ENCODE measurements at places on chromosomes 2 and 18.
A peak's percentile ranks its signal among the peaks of the same experiment; 100 is the strongest.

DNA sequence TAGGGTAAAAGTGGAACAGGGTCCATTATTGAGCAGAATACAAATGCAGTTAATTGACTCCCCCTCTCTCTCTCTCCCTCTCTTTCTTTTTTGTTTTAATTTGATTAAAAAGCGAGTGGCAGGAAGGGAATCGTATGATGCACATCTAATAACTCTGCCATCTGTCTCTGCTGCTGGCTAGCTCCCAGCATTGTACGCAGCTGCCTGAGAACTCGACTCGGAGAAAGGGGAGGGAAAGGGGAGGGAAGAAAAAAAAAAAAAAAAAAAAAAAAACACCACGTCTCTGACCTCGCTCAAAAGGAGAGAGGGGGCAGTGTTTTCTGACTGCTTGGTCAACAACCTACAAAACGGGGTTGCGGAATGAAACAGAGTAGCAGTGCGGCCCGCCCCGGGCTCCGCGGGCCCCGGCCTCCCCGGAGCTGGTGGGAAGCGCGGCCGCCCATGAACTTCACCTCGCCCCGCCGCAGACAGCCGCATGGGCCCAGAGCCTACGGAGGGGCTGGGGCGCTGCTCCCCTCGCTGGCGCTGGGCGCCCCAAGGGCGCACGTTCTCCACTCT lies 265.7 kb downstream of the TCF4 start:
- DNase-seq: no peak

DNA sequence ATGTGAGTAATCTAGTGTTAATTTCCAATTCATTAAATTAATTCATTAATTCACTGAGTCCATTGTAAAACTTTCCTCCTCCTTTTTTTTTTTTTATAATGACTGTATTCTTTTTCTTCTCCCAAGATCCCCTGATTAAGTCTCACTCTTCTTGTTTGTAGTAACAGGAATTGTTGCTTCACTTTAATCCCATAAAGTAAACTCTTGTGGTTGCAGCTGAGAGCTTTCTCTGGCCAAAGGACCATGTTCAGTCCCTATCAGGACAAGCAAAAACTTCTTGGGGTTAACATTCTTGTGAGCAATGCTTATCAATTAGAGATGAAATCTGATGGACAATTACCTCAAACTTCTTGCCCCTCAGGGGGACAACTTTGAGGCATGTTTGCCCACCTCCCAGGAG lies 400.2 kb upstream of the SPHKAP start:
- DNase-seq: no peak

DNA sequence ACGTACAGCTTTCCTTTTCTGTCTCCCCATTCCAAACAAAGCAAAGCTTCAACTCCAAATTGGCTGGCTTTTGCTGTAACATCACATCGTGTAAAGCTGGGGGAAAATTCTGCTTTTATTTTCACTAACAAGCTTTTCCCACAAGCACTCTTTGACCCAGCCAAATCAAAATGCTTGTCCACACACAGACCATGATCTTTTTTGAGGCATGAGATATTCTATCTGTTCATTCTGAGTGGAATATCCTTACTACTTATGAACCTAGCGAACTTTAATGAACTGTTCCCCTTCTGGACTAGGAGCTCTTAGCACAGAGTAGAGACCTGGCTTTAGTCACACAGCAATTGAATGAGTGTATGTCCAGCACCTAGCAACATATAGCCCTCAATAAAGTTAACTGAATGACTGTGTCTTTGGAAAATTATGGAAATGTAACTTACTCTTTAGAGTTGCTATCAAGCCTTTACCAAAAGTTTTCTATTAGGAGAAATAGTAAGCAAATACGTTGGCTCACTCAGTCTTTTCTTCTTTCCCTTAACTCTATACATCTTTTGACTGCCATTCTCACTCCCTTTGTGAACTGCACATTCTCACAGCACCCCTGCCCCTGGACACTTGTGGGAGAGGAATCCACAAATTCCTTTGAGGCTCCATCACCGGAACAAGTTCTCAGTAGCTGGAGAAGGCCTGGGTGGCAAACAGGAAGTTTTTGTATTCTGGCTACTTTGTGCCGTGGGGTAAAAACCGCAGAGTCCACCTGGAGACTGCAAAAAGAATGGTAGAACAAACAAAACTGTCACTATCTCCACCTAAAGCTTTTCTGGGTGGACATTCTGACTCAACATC lies 1.3 kb upstream of the UBE2E3 start:
- no peak for DNase-seq

DNA sequence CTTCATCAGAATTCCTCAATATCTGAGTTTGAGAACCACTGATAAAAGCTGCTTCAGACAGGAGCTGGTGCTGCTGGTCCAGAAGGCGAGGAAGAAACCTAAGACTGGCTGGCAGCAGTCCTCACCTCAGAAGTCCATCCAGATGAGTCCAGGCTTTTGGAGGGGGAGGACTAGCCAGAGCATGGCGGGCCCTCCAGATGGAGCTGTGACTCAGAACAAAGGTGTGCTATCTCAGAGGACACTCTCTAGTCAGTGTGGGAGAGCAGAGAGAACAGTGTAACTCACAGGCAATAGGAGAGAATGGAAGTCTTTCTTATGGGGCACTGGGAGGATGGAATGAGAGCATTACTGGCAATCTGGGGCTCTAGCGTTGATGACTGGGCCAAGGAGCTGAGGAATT lies 191.4 kb downstream of the NYAP2 start:
- no peak for DNase-seq

- no peak for DNase-seq
These were observed 147.0 kb upstream of the OSR1 start for GRCh38 chr2:19505199-19506136.

DNA sequence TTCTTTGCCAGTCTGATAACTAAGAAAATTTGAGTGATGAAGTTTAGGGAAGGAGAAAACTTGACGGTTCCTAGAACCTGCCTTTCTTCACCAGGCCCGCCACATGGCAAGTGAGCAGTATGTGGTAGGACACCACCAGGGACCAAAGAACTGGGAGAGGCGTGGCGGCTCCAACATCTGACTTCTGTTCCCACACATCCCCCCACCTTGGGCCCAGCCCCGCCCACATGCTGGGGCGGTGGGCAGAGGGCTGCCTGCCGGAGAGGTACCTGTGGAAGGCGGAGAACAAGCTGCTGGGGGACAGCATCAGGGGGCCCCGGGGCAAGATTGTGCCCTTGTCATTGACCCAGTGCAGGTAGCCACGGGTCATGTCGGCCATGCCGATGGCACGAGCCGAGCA lies 75.0 kb downstream of the EMILIN2 start:
- DNase-seq: no peak

GRCh38 chr2:233929352-233930022 lies 12.3 kb downstream of the TRPM8 start:
- no peak for DNase-seq

GRCh38 chr2:143632751-143633374 lies 503.6 kb downstream of the ARHGAP15 start:
- no peak for DNase-seq

GRCh38 chr2:72813841-72814240 lies 12.0 kb downstream of the EXOC6B start:
- no peak for DNase-seq

DNA sequence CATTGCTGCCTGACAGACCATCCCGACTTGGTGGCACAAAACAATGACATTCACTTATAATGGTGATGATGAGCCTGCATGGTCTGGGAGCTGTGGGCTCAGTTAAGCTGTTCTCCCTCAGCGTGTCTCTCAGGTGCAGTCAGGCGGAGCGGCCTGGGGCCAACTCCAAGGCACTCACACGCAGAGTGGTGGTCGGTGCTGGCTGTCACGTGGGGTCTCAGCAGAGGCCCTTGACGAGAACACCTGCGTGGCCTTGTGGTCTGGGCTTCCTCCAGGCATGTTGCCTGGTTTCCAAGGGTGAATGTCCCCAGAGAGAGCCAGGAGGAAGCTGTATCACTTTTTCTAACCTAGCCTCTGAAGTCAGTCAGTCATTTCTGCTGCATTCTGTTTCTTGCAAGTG lies 29.8 kb downstream of the ARMC9 start:
- no peak for DNase-seq

DNA sequence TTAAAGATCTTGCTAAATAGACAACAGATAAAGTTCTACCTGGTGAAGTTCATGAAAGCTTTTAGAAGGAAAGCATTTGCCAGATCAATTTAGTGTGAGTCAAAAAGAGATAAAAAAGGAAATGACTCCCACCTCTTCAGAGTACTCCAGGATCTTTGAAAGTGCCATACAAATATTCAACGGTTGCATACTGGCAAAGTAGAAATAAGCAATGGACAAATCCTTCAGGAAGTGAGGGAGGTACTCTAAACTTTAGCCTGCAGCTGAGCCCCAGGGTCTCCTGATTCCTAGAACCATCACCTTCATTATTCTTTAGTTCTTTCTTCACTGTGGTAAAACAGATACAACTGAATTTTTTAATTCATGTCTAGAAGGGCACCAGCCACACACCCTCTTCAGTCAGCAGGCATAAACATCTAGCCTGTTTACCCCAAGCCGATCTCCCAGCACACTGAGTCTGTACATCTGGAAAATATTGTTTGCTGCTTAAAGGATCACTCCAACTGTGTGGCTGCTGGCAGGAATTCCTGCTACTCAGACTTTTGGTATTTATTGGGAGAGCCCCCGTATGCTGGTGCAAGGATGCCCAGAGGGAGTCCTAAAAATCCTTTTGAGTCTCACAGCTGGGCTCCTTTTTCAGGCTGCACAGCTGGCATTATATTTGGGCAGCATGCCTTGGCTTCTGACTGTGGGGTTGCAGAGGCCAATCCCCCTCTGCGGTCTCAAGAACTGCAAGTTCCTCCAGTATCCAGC lies 72.3 kb upstream of the SESTD1 start:
- DNase-seq: no peak

- no peak for DNase-seq
These were observed 48.3 kb downstream of the TTC21B start for GRCh38 chr2:165905269-165905668.

DNA sequence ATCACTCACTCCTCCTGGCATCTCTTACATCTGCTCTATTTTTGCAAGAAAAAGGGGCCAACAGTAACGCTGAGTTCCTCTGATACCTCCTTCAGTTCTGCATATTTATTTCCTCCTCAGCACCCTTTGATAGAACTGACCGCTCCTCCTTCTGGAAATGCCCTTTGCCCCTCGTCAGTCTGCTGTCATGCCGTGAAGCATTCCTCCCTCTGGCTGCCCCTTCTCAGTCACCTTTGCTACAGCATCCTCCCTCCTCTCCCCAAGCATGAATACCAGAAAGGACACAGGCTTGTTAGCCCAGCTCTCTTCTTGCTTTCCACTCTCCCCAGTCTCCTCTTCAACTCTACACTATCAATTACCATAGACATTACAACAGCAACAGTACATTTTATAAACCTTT lies 135.4 kb downstream of the NBAS start:
- DNase-seq: no peak

DNA sequence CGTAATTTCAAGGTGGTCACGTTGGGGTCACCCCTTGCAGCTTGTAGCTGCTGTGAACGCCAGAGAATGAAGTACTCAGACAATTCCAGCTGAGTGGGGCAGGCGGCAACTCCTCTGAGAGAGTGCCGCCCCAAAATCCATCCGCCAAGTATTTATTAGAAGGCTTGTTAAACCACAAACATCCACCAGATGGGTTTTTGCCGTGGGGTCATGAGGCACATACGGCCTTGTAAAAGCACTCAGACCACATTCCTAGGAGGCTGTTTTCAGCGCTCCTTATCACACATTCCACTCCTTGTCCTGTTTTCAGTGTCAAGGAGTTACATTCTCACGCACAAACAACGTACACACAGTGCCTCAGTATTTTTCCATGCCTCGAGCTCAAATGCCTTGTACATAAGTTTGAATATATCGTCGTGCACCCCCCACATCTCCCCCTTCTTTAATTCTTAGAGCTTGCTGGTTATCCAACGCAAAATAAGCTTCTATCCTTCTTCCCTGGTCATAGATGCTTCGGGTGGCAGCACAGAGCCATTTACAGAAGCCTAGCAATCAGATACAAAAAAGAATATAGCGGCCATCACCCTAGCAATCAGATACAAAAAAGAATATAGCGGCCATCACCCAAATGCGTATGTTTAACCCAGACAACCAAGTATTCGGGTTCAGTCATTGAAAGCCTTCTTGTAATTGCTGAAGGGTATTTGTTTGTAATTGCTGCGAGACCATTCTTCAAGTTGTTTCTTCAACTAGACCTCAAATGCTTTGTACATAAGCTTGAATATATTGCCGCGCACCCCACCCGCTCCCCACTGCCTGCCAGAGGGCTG lies 7.3 kb downstream of the ALPP start:
- no peak for DNase-seq

DNA sequence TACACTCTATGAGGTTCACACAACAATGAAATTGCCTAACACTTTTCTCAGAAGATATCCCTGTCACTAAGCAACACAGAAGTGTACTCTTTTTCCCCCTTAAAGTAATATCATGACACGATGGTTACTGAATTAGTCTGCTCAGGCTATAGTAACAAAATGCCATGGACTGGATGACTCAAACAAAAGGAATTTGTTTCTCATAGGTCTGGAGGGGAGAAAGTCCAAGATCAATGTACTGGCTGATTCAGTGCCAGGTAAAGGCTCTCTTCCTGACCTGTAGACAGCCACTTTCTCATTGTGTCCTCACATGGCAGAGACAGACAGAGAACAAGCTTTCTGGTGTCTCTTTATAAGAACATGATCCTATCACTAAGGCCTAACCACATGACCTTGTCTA lies 211.9 kb downstream of the RBM43 start:
- no peak for DNase-seq

- DNase-seq: peak; percentile 28
These were observed 540.1 kb downstream of the NRXN1 start for GRCh38 chr2:50491541-50492476.

GRCh38 chr2:144893464-144893863 lies 373.5 kb upstream of the ZEB2 start:
- no peak for DNase-seq

DNA sequence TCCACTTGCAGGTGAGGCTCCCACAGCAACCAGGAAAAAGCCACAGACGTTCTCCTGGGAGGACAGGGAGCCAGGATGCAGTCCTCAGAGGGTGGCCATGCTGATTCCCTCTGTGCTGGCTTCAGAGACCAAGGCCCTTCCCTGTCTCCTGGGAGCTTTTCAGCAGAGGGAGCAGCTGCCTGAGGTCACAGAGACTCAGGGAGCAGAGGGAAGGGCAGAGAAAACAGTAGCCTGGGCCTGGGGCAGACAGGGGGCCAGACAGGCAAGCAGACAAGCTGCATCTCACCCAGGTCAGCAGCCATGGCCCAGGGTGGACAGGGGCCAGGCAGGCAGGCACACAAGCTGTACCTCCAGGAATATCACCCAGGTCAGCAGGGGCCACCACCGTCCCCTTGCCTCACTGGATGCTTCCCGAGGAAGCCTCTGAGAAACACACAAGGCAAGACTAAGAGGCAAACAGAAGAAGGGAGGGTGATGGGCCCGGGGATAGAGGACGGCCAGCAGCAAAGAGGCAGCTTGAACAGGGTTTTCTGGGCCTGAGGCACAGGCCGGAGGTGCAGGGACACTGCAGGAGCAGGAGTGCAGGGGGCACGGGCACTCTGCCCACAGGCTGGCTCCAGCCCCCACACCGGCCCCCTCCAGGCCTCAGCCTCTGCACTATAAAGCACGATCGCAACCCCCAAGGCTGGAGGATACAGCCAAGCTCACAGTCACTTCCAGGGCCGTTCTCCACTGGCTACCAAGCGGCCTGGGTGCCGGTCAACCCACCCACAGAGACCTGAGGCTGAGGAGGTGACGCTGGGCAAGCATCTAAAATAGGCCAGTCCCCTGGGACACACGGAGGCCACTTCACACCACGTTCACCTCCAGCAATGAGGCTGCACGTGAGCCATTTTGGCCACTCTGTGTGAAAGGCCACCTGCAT lies 6.1 kb downstream of the SLC66A2 start:
- no peak for DNase-seq
